ENCODE measurements at places on chromosomes 6 and 20. TPM values are rescaled to one million over a fixed set of nuclear protein-coding genes. Genes with fewer than 3 reads are reported as not detected.

- DNase-seq = peak; percentile 83
Measured at GRCh38 chr6:18990059-18990978, 603.2 kb downstream of the RNF144B start.

DNA sequence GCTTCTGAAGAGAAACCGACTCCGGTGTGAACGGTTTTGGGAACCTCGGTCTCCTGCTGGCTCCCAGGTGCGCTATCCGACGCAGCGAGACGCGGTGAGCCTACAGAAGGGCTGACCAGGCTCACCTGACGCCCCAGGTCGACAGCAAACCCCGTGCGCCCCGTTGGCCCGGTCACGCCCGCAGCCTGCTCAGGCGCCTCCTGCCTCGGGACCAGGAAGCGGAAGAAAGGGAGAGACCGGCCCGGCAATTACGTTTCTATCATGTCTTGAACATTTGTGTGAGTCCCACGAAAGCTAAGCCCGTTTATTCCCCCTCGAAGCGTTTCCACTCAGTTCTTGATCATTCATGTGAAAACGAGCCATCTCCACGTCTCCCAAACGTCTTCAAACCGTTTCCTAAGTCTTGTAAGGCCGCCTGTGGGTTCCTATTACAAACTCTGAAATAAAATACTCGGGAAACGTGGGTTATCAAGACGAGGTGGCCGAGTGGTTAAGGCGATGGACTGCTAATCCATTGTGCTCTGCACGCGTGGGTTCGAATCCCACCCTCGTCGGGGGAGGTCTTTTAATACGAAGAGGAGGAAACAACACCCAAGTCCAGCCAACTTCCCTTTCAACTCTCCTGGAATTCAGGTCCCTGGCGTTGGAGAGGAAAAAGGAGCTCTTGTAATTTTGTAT, 150.5 kb upstream of the PRSS16 start:
- DNase-seq = peak; percentile 35

The NR2E1 gene
- total RNA-seq = not detected

The KCNQ5 gene
- total RNA-seq = 0.16 TPM

DNA sequence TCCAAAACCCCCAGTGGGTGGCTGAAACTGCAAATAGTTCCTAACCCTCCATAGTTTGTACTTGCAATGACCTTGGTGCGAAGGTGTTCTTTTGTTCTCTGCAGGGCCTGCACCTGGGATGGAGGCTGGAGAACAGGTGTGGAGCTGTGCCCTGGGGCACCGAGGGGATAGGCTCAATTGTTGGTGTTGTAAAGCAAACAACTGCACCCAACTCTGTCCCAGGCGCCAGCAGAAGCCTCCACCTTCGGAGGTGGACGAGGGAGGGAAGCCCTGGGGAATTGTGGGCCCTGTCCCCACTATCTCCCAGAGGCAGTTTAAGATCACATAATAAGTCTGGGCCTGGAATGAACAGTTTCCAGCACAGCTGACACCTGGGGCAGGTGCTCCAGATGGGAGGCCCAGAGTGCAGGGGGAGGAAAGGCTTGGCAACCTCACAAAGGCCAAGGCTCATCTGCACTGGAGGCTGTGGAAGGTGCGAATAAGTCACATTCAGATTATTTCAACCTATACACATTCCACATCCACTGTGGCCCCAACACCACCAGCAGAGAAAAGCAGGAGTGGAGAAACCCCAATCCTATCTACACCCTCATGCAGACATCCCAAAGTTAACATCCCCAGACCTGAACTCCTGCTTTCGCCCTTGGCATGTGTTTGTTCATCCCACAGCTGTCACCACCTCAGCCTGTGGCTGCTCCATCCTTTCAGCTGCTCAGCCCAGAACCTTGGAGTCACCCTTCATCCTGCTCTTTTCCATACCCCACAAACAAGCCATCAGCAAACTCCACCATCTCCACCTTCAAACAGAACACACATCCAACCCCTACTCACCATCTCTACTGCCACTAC, 12.3 kb upstream of the CBFA2T2 start:
- DNase-seq = no peak

DNA sequence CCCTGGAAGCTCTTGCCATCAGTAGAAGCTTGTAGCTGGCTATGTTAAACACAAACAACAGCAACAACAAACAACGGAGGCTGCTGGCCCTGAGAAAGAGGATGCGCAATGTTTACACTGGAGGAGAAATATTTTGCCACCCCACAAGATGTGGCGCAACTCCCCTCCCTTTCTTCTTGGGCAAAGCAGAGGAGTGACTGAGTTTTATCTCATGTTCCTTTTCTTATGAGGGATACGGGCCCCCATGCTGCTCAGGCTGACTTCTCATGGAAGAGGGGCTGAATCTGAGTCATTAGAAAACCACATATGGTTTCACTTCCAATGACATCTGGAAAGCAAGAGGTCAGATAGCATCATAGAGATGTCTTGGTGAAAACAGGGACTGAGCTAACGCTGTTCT, 75.9 kb upstream of the HDDC2 start:
- no peak for DNase-seq

- no peak for DNase-seq
Measured at GRCh38 chr20:43300901-43301300, 111.2 kb upstream of the PTPRT start.

- no peak for DNase-seq
Measured at GRCh38 chr6:117681162-117681741, 6.0 kb downstream of the NUS1 start.

- DNase-seq = no peak
Measured at GRCh38 chr6:39060467-39061160, 12.0 kb downstream of the GLP1R start.

DNA sequence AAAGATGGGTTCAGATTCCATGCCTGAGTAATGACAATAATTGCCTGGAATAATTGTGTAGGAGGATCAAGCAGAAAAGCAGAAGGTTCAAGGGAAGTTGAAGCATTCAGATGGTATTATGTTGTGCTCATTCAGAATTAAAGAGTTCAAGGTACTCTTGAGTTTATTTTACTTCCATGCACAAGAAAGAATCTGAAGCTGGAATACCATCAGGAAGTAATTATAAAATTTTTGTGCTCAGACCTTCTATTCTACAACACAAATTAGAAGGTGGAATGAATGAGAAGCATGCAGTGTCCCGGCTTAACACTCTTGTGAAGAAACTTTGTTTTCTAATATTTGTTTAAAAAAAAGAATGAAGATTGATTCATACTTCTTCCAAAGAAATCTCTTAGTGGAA, 139.4 kb upstream of the ENPP5 start:
- DNase-seq = no peak

DNA sequence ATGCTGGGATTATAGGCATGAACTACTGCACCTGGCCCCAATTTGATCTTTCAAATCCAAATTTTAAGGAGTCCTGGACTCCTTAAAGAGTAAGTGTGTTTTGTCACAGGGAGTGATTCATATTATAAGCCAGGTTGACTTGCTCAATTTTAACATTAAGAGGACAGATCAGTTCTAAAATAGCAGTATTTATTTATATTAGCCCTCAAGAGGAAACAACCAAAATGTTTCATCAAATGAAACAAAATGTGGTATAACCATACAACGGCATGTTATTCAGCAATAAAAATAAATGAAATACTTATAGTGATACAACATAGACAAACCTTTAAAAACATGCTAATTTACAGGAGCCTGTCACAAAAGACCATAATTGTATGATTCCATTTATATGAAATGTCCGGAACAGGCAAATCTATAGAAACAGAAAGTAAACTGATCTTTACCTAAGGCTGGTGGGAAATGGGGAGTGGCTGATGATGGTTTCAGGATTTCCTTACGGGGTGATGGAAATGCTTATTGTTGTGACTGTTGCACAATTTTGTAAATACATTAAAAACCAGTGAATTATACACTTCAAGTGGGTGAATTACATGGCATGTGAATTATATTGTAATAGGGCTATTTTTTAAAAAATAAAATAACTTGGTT, 637.4 kb downstream of the MMUT start:
- no peak for DNase-seq

DNA sequence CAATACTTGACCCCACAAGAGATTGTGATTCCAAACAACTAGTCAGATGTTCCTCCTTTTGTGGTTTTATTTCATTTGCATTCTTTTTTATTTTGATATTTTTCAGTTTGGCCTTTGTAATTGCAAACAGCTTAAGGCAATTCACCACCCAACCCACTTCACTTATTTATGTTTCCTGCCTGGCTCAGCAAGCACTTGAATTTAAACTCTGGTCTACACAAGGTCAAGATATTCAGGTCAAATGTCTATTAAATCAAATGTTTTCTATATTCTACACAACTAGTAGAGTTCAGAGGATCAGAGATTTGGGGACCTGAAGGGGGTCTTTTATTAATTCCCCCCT, 100.1 kb downstream of the SGK1 start:
- DNase-seq = no peak

Data from left cardiac atrium (tissue), 4 donors.